Spleen (tissue), 13 donors: ENCODE measurements at places on chromosomes 12 and 14. TPM values are rescaled to one million over a fixed set of nuclear protein-coding genes. Genes with fewer than 3 reads are reported as not detected.
A peak's percentile ranks its signal among the peaks of the same experiment; 100 is the strongest.

DNA sequence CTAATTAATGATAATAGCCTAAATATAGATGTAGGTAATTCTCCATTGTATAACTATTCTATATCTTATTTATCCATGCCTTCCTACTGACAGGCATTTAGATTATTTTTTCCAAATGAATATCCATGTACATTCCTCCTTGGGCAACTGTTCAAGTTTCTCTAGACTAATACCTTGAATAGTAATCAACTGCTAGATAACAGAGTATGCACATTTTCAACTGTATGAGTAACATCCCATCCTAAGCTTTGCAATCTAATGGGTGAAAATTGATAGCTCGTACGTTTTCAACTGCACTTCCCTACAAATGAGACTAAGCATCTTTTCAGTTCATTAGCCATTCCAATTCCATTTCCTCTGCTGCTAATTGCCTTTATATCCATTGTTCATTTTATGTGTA, 37.0 kb downstream of the YAF2 start:
- no peak for DNase-seq

GRCh38 chr12:20475542-20475941, 107.2 kb downstream of the PDE3A start:
- no peak for DNase-seq

- DNase-seq: no peak
These were observed 8.7 kb upstream of the GPX2 start for GRCh38 chr14:64951291-64951690.

DNA sequence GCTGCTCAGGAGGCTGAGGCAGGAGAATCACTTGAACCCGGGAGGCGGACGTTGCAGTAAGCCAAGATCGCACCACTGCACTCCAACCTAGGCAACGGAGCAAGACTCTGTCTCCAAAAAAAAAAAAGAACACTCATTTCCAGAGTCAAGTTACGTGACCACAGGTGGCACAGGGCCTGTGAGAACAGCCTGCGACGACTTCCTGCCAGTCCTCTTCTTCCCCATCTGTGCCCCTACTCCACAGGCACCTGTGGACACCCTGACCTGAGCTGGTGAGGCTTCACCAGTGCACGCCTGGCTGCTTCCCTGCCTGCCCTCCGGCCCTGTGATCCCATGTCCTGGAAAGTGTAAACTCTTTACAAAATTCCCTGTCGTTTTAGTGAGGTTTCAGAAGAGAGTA, 77.7 kb downstream of the PPP2R5C start:
- peak; percentile 83 for DNase-seq

The ABCB9 gene
- polyA plus RNA-seq: 2.8 TPM

The RPL36AL gene
- 530 TPM for polyA plus RNA-seq

DNA sequence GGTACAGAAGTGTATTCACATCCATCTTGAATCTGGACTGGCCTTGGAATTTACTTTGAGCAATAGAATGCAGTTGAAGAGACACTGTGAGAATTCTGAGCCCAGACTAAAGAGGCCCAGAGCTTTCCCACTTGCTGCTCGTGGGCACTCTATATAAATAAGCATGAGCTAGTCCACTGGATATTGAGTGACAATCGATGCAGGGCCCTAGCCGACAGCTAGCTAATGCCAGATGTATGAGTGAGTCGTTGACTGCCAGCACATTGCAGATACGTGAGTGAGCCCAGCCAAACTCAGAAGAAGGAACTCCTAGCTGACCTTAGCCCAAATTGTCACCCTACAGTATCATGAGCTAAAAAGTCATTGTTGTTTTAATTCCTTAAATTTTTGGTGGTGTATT, 24.9 kb downstream of the NAV3 start:
- no peak for DNase-seq

- DNase-seq: no peak
These were observed 183.9 kb upstream of the SOX5 start for GRCh38 chr12:24133384-24133783.

GRCh38 chr12:638953-639557, 24.2 kb downstream of the NINJ2 start:
- no peak for DNase-seq

DNA sequence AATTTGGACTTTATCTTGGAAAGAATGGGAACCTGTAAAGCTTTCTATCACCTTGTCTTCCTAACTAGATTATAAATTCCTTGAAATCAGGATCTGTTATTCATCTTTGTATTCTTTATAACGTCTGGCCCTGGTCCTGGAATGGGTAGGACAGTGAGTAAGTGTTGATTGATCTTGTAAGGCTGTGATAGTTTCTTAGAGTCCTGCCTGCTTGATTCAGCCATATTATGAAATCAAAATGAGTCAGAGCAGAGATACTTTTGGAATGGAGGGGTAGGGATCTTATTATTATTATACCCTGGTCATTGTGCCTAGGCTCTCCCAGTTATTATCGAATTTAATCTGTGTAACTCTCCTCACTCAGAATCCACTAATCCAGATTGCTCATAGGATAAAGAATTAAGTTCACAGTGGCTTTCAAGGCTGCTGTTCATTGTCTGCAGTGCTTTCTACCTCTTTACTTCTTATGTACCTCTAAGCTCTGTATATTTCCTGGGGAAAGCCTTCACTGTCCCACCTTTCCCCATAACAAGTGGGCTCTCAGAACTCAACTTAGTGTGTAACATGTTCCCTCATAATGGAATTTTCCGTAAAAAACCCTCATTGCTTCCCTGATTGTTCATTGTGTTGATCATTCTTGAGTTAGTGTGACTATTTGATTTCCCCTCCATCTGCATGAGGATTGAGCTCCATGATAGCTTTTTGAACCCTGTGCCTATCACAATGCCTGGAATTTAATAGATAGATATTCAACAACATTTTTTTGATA, 93.3 kb downstream of the DAAM1 start:
- no peak for DNase-seq

- peak; percentile 36 for DNase-seq
These were observed 67.1 kb upstream of the DDX11 start for GRCh38 chr12:31006416-31007152.

- no peak for DNase-seq
These were observed 34.7 kb downstream of the FOXN4 start for GRCh38 chr12:109274381-109274780.

- no peak for DNase-seq
These were observed 63.3 kb upstream of the HSPB8 start for GRCh38 chr12:119115296-119115905.

GRCh38 chr12:130572553-130572952, 143.5 kb downstream of the RIMBP2 start:
- DNase-seq: no peak

DNA sequence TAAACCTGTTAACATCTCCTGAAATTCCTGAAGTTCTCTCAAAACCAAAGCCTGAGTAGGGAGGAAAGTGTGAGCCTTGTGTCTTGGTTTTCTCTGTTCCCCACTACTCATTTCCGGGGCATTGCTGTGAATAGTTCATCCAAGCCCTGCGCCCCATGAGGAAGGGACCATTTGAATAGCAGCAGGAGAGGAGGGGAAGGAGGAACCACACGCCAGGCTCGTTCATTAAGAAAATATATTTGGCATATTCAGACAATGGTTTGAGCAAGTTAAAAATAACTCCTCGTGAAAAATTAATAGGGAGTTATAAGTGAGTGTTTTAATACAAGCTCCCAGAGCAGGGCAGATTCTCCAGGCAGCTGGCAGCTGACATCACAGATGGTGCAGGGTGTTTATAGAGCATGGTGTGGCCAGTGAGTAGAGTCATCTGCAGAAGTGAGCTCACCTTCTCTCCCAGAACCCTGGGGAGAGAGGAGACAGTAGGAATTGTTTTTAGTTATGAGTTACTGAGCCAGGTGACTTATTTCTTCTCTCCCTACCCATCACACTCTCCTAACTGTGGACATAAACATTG, 29.5 kb upstream of the CISTR start:
- DNase-seq: no peak

The CARMIL3 gene
- polyA plus RNA-seq: 1.0 TPM

The OR4Q2 gene
- polyA plus RNA-seq: not detected

- DNase-seq: no peak
These were observed 17.4 kb downstream of the FOXN3 start for GRCh38 chr14:89399594-89400068.

DNA sequence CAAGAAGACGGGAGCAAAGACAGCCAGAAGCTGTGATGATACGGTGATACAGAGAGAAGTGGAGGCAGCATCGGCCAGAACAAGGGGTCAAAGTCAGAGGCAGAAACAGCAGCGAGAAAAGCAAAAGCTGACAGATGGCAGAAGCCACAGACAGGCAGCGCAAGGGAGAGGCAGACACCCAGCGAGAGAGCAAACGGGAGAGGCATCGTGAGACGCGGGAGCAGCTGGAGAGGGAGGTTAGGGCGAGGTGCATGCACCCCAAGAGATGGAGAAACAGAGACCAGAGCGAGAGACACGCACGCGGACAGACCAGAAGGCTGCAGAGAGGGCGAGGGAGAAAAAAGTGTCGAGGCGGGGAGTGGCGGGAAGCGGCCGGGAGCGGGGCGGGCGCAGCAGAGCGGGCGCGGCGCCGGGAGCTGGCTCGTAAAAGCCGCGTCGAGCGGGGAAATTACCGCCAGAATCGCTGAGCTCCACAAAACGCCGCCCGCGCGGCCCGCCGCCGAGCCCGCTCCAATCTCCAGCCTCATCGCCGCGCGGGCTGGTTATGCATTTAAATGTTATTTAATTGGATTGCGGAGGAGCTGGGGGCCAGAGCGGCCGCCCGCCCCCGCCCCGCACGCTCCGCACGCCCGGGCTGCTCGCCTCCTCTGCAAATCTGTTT, 15.6 kb downstream of the SMUG1 start:
- DNase-seq: no peak

DNA sequence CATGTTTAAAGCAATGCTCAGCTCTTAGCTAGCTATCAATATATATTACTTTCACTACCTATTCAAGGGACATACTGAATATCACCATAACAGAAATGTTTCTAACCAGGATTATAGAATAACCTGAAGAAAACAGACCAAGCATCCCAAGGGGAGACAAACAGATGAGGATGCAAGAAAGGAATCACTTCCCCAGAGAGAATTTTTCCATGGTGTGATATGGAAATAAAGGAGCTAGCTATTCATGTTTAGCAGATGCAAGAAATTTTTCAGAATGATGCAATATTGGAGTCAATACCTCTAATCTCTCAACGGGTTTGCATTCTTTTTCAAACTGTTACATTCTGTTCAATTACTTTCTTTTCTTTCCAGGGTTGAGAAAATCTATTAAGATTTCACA, 538.9 kb upstream of the FLRT2 start:
- DNase-seq: no peak

GRCh38 chr14:21231020-21231652, 38.1 kb downstream of the HNRNPC start:
- no peak for DNase-seq

DNA sequence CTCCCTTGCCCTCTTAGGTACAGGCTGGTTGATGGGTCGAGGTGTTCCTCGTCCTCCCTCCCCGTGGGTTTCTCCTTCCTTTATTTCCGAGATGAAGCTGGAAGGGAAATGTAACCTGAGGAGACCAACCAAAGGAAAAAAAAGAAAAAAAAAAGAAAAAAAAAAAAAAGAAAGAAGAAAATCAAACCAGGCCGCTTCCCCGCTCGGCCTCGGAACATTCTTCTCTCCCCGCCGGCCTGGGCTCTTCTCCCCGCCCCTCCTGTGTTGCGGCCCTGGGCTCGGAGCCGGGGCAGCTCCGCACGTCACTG, 1.6 kb upstream of the NFATC4 start:
- DNase-seq: no peak

The ISM2 gene
- not detected for polyA plus RNA-seq

GRCh38 chr12:105724641-105725040, 394.1 kb downstream of the C12orf75 start:
- DNase-seq: no peak

DNA sequence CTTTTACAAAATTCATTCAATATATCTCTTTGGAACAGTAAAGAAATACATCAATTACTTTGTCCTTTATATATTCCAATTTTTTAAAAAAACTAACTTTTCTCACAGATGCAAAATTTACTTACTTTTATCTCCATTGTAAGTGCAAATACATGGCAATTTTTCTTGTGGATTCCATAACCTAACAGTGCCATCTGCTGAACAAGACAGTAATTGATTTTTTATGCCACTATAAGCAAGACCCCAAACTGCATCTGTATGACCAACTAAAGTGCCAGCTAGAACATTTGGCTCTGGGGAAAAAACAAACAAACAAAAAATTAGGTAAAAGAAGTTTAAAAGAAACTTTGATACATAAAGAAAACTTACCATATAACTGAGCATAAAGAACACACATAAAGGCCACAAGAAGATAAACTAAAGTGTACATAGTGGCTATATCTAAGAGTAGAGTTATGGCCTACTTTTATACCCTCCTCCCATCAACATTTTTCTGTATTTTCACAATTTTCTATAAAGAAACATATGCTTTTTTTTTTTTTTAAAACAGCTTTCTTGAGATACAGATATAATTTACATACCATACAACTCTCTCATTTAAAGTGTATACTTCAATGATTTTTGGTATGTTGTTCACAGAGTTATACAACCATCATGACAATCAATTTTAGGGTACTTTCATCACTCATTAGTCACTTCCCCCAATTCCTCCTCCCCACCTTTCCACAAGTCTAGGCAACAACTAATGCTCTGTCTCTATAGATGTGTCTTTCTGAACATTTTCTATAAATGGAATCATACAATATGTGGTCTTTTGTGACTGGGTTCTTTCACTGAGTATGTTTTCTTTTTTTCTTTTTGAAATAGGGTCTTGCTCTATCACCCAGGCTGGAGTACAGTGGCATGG, 32.6 kb downstream of the COCH start:
- no peak for DNase-seq

DNA sequence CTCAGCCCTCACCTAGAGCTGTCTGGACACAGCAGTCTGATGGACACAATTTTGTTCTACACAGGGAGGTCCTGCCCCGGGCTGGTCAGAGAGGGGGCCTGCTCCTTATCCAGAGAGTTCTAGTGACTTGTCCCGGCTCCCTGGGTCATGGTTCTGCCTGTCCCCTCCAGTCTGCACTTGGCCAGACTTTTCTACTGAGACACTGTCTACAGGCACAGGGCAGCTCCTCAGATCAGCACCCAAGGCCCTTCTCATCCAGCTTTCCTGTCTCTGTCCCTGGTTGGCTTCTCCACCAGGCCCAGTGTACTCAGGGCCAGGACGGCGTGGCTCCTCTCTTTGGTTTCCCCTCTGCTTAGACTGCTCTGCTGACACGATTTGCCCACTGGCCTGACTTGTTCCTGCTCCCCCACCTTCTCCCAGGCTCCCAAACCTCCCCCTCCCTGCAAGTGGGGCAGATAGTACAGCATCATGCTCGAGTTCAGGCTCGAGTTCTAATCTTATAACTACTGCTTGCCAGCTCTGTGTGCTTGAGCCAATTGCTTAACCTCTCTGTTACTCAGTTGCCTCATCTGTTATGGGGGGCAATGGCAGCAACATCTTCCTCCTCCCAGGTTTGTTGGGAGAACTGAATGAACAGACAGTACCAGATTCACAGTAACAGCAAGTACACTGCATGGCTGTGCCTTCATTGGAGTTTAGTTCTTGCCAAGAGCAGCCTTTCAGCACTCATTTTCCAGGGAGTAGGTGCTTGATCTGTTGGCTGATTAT, 22.0 kb upstream of the COL2A1 start:
- DNase-seq: no peak

The MAPK1IP1L gene
- polyA plus RNA-seq: 20.8 TPM

The TESPA1 gene
- 7.3 TPM for polyA plus RNA-seq

The MSRB3 gene
- 6.6 TPM for polyA plus RNA-seq

The MSI1 gene
- polyA plus RNA-seq: not detected
